Urinary bladder (tissue), 4 donors: ENCODE measurements at places on chromosomes 5 and 9. TPM values are rescaled to one million over a fixed set of nuclear protein-coding genes. Genes with fewer than 3 reads are reported as not detected.

Gene RANBP3L
- total RNA-seq, result 5.7 TPM

Gene C9orf153
- total RNA-seq, result 3.0 TPM

Gene EFNA5
- total RNA-seq, result 18.9 TPM

Gene TMEM215
- 0.21 TPM for total RNA-seq

Gene RAB3C
- 2.0 TPM for total RNA-seq
